WTC11 (cell line): ENCODE measurements at places on chromosomes 6 and 20.

DNA sequence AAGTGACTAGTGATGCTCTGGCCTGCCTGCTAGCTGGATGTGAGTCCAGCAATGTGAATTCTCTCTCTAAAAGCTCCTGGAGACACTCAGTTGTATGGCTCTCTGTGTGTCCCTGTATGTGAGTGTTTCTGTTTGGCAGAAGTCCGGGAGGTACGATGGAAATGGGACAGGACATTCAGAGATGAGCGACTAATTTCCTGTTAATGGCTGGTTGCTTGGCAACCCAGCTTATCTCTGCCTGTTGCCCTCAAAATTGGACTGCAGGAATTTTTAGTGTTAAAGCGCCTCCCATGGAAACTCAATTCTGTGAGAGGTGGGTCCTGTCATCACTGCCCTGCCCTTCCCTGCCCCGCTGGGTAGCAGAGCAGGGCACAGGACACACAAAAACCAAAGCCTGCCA is 136.8 kb upstream of the LRFN2 start:
- no peak for DNase-seq

DNA sequence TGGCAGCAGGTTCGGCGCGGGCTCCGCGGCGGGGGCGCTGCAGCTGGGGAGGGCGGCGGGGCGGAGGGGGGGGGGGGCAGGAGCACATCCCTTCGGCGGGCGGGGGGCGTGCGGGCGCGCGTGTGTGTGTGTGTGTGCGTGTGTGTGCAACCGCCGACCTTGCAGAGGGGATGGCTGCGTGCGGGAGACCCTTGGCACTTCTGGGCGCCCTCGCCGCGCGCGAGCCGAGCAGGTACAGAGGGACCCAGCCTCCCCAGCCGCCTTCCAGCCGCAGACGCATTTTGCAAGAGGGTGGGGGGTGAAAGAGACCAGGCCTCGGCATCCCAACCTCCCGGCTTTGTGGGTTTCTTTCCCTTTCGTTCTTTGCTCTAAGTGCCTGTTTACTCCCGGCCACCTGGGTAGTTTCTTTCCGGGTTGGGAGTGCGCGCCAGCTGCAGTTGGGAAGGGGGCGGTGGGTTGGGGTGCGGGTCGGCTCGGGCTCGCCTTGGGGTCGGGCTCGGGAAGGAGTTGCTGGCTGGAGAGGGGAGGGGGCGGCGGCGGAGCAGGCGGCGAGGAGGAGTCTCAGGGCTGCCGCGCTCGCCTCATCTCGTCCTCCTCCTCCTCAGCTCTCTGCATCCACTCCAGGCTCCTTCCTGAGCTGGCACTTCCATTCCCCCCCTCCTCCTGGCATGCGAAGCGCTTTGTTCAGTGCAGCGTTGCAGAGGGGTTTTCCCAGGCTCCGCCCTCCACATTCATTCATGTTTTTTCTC is 620 bp downstream of the HIVEP1 start:
- DNase-seq, result peak; percentile 79

DNA sequence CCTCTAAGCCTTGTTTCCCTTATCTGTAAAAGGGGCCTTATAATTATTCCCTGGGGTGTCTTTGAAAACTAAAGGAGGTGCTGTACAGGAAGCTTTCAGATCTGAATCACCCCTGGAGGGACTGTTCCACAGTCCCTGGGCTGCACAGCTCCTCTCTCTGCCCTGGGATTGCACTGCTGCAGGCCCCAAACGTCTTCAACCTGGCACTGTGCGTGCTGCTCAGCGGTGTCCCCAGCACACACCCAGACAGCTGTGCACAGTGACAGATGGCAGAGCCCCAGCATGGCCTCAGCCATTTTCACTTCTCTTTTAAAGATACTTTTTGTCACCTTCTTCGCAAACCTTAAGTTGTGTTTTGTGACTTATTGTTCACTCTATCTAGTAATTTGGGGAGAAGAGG is 50.7 kb upstream of the INSM1 start:
- DNase-seq, result no peak

DNA sequence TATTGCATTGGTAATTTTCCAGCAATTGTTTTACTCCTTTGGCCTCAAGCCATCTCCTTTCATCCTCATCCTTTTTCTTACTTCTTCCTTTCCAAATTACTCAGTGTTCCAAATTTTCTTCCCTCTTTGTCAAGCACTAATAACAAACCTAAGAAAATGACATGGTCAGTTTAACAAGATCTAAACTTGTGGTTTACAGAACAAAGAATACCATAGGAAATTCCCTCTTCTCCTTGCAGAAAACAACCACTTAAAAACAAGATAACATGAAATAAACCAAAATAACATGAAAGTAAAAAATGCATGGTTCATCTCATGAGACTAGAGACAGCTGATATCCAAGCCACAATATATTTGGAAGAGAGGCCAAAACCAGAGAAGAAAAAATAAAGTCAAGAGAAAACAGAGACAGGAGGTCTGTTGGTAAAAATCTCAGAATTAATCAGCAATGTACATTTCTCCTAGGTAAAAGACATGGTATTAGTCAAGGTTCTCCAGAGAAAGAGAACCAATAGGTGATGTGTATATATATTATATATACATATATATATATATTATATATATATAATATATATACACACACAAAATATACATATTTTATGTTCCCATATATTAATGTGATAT is 51.0 kb upstream of the SENP6 start:
- no peak for DNase-seq

GRCh38 chr20:7742479-7742878 is 197.8 kb downstream of the HAO1 start:
- DNase-seq, result no peak

DNA sequence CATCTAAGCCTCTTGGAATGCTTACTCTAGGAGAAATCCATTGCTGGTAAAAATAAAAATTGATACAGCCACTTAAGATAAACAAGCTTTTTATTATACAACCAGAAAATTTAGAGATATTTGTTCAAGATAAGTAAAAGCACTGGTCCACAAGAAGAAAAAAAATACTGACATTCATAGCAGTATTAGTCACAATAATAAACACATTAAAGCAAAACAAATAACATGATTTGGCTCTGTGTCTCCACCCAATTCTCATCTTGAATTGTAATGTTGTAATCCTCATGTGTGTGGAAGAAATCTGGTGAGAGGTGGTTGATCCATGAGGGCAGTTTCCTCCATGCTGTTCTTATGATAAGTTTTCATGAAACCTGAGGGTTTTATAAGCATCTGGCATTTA is 1093.5 kb upstream of the ADGRB3 start:
- no peak for DNase-seq

DNA sequence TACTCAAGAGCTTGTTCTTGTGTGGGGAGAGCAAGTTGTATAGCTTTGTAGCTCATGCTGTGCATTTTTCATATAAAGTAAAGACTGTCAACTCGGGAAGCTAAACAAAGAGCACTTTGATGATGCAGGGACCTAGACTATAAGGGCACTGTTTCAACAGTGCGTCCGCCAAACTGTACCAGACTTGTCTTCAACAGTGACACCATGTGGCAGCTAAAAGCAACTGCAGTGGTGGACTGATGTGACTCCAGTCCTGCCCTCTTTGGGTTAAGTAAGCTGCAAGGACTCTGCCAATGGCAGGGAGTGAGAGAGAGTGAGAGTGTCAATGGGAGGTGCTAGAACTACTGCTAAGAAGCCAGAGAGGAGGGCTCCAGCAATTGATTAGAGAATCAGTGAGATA is 48.1 kb upstream of the MC3R start:
- DNase-seq, result no peak

GRCh38 chr6:129882510-129883023 is 21.5 kb upstream of the TMEM244 start:
- no peak for DNase-seq

- peak; percentile 14 for DNase-seq
Measured at GRCh38 chr20:8431538-8432434, 299.7 kb downstream of the PLCB1 start.

GRCh38 chr6:166556863-166557322 is 29.6 kb downstream of the RAMACL start:
- no peak for DNase-seq

- DNase-seq, result no peak
Measured at GRCh38 chr6:45697605-45698004, 318.1 kb downstream of the CLIC5 start.

GRCh38 chr6:33161354-33162331 is 30.6 kb downstream of the COL11A2 start:
- DNase-seq, result peak; percentile 86

DNA sequence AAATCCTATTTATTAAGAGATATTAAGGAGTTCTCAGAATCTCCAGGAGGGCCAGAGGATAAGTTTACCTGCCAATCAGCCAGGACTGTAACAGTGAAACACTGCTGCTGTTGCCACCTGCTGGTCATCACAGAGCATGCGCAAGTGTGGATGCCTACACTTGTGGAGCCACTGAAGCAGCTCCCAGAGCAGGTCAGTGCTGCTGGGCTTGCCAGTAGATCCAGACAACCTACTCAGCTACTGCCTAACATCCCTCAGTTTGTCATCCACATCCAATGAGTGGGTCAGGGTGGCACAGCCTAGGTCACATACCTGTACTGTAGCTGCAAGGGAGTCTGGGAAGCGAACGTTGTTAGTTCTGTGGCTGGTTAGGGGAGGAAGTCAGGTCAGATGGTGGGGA is 18.3 kb upstream of the NHSL1 start:
- DNase-seq, result peak; percentile 66

DNA sequence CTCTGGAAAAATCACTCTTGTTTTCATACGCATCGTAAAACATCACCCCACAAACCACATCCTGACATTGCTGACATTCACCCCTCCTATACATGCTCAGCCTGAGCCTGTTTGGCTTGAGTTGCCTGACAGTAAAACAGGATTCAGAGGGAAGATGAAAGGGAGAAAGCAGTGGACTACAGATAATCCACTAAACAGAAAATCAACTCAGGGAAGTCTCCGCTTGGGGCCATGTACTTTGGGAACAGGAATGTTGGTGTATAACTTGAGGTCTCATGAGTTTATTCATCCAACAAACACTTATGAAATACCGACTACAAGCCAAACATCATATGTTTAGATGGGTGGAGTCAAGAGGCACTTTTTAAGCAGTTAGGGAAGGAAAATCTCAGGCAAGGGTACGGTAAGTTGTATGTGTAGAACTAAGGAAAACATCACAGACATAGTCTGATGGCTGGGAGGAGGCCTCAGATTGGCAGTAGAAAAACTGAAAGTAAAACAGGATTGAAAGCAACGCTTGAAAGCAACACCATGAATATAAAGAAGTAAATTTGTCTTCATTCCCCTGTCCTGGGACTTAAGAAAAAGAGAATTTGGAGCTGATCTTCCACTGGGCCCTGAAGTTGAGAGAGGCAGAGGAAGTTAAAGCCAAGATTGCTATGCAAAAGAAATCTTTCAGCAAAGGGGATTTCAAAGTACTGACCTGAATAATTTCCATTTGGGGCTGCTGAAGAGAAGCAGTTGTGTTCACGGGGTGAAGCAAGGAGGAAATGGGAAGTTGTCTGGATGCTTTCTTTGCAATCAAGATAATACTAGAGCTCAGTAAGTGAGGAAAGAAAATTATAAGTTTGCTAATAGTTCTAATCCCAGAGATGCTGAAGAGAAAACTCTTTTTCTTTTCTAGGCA is 28.8 kb downstream of the PDE7B start:
- DNase-seq, result no peak

DNA sequence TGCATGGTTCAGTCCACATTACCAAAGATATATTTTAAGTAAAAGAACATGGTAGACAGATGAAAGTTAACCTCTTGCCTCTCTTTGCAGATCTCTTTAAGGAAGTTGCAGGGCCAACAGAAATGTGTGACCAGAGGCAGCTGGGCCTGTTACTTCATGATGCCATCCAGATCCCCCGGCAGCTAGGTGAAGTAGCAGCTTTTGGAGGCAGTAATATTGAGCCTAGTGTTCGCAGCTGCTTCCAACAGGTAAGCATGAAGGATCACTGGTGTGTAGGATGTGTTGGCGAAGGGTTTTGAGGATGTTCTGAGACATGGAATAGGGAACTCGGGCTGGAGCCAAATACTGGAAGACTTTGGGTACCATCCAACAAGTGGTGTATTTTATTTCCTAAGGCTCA is 508.6 kb downstream of the UTRN start:
- no peak for DNase-seq

DNA sequence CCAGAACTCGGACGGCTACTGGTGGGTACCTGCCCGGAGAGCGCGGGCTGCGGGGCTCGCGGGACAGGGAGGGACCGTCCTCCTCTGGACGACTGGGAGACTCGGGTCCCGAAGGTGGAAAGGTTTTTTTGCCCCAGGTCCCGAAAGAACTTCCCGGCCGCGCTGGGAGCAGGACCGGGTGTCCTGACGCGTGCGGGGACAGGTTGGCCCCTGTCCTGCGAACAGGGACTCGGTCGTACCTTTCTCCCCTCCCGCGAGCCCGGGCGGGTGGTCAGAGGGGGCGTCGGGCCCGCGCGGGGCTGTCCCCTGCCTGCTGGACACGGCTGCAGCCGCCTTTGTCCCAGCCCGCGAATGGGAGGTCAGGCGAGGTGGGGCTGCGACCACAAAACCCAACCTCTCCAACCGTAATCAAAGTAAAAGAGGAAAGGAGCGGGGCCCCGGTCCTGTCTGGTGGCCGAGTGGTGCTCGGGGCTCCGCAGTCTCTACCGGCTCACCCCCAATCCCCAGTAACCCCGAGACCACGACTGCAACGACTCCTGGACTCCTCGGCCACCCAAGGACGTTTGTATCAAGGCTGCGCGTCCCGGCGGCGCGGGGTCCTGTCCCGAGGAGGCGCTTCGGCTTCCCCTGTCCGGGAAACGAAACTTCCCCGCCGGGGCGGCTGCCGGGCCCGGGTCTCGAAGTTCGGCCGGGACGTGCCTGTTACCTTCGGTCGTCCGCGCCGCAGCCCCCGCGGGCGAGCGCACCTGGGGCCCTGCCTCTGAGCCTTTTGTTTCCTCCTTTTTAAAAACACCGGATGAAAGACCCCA is 798 bp downstream of the DSP start:
- peak; percentile 69 for DNase-seq

- peak; percentile 53 for DNase-seq
Measured at GRCh38 chr6:146433881-146434731, 109.5 kb upstream of the RAB32 start.

- peak; percentile 93 for DNase-seq
Measured at GRCh38 chr6:34056305-34057108, 89.4 kb downstream of the GRM4 start.

- DNase-seq, result no peak
Measured at GRCh38 chr20:20010639-20011500, 6.3 kb upstream of the NAA20 start.

DNA sequence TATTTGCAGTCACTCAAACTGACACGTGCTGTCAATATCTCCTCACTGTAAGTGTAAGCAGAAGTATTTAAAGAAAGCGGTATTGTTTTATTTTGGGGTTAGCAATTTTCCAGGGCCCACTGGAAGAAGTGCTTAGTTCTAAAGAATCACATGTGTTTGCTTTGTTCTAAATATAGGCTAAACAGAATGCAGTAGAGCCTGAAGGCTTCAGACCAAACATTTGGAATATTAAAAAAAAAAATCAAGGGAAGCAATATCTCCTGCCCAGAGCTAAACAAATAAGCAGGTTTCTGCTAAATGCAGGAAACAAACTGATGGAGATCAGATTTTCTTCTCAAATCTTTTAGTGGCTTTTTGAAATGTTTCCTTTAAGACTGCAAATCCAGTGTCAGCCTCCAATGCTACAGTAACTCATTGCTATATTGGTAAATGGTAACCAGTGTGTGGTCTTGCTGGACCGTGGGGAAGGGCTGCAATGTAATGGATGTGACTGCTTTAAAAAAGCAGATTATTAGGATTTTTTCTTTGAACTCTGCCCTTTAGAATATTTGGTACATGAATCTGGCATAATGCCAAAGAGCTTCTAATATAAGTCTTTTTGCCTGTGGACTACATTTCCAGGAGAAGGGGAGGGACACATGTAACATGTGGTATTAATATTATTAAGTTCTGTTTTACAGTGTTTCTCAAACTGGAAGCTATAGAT is 317.1 kb upstream of the FERMT1 start:
- no peak for DNase-seq

- DNase-seq, result no peak
Measured at GRCh38 chr6:30684386-30685156, 1.9 kb downstream of the PPP1R18 start.

GRCh38 chr6:81739230-81740195 is 13.0 kb downstream of the TENT5A start:
- no peak for DNase-seq
